ENCODE measurements at places on chromosomes 5 and 9.
A peak's percentile ranks its signal among the peaks of the same experiment; 100 is the strongest.

DNA sequence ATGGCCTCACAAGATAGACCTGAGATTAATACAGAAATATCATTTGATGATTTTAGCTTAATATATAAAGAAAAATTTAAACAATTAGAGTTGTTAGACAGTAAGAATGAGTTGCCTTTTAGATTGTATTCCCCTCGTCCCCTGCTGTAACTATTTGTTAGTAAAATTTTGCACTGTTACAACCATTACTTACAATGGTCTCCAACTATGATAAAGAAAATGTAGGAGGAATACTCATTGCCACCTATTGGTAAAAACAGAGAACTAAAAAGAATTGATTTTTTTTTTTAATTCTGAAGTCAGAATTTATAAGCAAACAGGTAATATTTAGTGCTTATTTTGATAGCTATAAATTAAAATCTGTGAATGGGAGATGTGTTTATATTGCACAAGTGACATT lies 937.6 kb downstream of the TLE4 start:
- no peak for DNase-seq

DNA sequence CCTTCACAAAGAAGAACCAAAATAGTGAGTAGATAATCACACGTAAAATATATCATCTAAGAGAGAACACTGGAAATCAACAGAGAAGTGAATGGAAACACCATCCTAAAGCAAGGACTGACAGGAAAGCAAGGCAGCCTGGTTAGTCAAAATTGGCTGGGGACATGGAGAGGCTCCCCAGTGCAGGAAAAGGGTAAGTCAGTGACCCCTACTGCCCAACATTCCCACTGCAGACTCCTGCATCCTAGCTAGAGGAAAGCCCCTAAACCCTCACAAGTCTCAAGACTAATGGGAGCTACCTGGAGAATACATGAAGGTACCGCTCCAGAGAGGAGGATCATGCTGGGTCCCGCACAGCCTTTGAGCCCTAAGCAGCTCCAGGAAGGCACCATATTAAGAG lies 60.1 kb downstream of the ZDHHC21 start:
- no peak for DNase-seq

GRCh38 chr5:14071433-14071832 lies 71.7 kb upstream of the TRIO start:
- no peak for DNase-seq

DNA sequence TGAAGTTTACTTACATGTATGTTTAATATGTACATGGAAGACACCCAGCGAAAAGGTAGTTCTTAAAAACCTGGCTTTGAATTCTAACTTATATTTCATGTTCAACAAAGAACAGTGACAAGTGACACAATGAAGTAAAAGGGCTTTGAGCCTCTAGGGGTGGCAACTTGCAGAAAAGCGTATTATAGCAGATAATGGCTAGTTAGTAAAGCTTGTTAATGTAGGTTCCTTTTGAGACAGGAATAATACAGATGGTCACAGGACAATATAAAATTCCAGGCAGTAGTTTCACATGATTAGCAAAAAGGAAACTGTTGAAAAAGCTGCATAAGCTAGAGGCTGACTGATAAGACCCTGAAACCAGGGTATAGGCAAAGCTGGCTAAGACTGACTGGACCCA lies 132.4 kb upstream of the FTMT start:
- DNase-seq = no peak

DNA sequence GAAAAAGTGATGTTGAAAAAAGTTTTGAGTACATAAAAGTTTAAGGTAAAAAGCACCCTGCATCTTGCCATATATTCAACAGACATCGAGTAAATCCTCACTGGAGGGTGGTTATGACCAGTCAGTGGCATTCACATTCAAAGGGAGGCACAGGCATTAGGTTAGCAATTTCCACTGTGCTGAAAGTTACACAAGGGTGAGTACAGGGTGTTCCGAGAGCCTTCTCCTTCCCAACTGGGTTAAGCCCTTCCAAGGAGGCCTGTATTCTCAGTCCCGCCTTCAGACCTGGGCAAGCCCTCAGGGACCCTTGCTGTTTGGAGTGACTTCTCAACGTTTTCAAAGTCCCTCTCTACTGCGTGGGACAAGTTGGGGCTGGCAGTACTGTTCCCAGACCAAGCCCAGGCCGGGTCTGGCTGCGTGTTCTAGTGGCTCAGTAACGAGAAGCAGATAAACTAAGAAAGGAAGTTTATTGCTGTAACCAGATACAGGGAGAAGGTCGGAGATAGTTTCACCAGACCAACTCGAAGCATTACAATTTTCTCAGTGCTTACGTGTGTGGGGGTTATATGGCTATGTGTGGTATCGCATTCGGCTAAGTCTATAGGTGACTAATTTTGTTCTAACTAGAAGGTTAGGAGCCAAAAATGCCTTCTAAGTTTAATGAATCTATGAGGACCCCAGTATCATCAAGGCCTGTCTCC lies 13.0 kb upstream of the SETX start:
- DNase-seq = peak; percentile 26

DNA sequence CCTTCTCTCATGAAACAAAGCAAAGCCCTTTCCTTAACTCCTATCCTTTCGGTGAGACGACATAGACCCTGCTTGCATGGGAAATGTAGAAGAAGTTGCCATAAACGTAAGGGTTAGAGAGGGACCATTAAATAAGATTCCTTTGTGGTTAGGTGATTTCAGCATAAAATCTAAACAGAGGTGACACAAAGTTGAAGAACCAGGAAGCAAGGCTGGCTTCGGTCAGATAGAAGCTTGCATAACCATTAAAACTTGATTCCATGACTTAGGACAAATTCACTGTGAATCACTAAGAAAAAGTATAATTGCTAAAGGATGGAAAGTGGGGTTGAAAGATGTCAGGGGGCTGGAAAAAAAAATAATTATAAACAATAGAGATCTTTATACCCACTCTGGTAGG lies 30.9 kb upstream of the ABLIM3 start:
- DNase-seq = no peak

Measured in foreskin fibroblast (primary cell).